ENCODE measurements at places on chromosomes 1 and 21.
A peak's percentile ranks its signal among the peaks of the same experiment; 100 is the strongest.

DNA sequence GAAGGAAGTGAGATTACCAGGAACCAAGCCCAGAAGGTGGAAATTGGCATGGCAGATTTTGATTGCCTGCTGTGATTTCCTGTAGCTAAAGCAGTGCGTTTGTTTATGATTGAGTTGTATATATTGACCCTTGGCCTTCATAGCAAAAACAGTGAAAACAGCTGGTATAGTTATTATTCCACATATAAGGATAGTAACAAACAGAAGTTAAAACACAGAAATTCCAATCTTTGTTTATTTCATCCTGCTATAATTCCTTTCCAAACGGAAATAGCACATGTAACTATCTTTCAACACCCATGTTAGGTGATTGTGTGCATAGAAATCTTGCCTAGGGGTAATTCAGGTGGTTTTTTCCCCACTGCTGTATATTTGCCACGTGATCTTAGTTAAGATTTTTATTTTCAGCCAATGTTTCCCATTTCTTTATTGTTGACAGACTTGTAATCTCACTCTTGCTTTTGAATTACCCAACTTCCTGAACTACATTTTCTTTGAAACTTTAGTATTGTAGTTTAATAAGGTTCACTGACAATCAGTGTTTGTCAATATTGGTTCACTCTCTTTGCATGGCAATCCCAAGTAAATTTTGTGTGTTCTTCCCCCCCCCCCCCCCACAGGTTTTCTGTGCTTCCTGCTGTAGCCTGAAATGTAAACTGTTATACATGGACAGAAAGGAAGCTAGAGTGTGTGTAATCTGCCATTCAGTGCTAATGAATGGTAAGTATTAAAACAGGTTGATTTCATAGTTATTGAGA lies 102.7 kb downstream of the CC2D1B start:
- DNase-seq = no peak

DNA sequence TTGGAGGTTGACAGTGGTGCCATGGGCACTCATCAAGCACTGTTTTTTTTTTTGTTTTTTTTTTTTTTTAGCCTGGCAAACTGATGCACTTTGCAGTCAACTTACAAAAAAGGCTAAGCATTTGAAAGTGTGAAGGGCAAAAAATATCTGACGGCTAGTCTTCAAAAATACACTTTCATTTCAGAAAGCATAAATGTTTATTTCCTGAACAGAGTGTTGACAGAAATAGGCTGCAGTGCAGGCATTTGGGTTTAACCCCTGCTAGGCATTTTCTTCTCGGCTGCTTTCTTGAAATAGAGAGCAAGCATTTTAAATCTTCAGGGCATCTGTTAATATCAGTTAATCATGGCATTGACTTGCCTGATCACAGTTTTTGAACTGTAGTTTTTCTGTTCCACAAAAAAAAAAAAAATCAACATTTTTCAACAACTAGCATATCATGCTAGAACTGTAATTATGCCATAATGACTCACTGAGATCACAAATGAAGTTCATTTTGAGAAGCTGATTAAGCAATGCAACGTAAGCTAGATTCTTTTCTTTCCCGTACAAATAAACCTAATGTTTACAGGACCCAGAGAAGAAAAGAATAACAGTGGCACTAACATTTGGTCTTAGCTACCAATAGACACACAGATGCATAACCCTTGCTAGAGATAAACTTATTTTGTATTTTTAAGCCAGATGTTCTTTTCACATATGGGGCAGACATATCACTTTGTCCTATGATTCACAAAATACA lies 100.4 kb upstream of the USH2A start:
- no peak for DNase-seq

DNA sequence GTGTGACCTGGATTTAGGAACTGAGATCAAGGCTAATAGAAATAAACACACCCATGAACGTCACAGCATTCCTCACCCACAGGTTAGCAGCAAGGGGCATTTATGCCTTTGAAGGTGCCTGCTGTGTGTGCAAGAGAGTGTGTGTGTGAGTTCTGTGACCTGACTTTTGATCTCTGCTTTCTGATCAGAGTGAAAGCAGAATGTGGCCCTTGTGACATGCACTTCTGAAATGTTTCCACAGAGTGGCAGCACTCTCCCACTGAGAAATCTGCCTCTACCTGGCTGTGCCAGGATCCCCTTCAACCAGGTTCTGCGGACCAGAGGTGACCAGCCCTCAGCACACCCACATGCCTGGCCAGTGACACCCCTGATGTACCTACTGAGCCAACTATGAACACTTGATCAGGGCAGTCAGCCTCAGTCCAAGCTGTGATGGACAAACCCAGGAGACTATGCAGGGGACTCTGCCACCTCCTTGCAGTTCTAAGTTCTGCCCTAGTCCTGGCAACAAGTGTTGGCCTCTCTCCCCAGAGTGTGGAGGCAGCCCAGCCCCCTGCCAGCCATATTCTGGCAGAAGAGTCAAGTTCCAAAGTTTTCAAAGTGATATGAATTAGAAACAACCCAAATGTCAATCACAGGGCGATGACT lies 41.0 kb downstream of the RXRG start:
- peak; percentile 24 for DNase-seq

DNA sequence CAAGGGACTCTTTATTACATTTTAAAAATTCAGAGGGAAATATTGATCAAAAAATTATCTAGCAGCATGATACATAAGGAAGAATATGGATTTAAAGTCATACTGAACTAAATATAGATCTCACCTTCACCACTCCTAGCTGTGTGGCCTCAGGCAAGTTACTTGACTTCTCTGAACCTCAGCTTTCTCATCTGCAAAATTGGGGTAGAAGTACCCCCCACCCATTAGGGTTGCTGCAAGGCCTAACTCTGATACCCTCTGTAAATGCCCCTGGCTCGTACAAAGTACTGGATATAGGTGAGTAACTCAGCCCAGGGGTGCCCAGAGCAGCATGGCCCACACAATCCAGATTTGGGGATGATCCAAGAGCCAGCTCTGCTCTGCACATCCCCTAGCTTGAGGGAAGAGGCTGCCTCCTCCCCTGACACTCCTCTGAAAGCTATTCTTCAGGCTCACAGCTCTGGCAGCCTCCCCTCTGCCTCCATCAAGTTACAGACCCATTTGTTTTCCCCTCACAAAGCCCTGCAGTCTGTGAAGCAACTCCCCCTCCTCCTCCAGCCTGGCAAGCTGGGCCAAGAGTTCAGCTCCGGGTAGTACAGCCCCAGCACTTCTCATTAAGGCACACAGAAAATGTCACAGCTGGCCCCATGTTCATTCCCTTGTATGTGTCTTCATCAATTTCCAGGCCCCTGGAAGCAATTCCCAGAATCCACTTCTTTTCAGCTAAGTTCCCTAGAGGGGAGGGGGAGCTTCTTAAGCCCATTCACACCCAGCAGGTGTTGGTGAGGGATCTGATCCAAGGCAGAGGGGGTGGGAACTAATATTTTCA lies 143.7 kb downstream of the PLPP3 start:
- DNase-seq = no peak

GRCh38 chr1:85088408-85088784 lies 40.1 kb upstream of the MCOLN3 start:
- DNase-seq = no peak

GRCh38 chr1:14479865-14480264 lies 118.6 kb upstream of the KAZN start:
- no peak for DNase-seq

GRCh38 chr1:182768963-182769362 lies 20.6 kb upstream of the NPL start:
- no peak for DNase-seq

DNA sequence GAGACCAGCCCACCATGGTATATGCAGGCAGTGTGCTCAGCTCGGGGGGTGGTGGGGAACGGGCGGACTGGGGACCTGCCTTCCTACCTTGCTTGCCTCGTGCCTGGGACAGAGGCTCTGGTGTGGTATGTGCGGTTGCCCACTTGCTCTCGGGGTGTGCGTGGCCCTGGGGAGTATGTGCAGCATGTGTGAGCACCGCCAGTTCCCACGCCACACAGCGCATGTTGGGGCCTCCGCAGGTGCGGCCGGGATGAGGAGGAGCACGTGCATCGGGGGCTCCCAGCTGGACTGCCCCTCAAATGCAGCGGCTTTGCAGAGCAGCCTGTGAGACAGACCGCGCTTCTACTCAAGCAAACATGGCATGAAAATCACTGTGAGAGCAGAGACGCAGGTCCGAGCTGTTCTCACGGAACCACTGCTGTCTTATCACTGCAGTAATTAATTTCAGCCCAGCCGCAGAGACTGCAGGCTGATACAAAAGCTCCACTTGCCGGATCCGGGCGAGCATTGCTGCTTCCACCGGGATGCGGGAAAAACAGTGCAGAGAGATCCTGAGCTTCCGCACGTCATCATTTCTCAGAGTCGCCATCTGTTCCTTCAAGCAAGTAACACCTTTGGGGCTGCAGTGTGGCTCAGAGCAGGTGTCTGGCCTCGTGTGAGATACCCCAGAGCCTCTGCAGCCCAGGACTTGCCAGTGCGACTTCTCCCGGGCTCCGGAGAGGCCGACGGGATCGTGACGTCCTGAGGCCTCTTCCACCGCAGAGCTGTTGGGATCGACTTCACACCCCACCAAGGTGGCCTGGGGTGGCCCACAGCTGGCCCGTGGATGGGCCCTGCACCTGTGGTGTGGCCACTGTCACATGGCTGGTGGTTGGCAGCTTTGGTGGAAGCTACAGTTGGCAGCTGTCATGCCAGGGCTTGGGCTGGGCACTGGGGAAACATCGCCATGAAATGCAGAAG lies 92.6 kb upstream of the ACTRT2 start:
- DNase-seq = no peak

DNA sequence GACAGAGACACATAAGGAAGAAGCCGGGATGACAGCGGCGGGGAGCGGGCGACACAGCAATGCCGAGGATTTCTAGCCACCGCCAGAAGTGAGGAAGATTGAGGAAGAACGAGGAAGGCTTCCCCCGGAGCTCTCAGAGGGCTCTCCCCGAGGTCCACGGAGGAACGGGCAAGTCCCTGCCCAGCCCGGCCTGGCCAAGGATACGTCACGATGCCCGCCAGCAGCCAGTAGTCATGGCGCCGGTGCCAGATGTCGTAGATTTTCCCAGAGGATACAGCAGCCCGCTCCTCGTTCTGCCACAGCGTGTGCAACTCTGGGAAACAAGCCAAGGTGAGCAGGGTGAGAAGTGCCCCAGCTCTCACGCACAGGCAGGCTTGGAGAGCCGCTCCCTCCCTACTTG lies 65.9 kb downstream of the KCNAB2 start:
- DNase-seq = no peak

DNA sequence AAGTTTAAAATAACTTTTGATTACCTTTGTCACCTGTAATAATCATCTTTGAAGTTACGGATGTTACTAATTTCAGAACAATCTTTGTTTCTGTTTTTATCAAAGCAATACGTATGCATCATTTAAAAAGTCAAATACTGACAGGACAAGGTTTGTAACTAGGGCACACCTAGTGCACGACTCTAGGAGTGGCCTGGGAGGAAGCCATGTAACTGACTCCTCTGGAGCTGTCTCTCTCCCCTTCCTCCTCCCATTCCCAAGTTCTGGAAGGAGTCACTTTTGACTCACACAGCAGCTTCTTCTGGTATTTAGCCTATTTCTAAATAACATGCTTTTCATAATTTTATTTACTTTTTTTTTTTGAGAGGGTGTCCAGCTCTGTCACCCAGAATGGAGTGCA lies 11.8 kb upstream of the RAP1GAP start:
- DNase-seq = no peak

All from NB4 (cell line).